ENCODE measurements at places on chromosomes 2 and 18.

DNA sequence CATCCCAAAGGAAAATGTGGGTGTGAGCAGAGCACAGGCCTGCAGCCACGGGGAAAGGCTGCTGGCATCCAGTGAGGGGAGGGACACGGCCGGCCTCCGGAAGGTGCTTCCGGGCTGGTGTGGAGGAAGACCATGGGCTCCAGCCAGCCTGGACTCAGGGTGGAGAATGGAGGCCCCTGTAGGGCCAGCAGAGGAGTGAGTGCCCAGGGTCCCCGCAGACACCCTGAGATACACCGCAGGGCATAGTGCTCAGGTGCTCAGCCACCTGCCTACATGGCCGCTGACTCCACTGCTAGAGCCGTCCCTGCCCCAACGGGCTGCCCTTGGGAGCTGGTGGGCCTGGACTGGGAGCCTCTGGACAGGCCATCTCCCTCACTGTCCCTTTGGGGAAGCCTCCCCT lies 28.5 kb upstream of the SNTG2 start:
- DNase-seq: no peak

DNA sequence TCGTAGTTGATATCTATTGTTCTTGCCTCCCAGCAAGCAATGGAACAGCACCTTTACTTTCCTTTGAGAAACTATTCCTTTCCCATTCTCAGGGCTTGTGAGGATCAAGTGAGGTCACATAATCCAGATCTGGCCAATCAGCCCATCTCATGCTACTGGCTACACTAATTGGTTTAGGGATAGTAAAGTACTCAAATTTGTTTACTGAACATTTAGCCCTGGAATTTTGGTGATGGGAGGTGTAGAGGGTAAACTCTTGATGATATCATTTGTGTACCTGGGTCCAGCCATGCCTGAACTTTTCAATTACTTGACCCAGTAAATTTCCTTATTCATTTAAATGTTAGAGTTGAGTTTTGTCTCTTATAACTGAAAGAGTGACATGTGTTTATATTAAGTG lies 195.8 kb upstream of the TNP1 start:
- no peak for DNase-seq

GRCh38 chr2:9165625-9166024 lies 41.0 kb upstream of the ASAP2 start:
- DNase-seq: no peak

DNA sequence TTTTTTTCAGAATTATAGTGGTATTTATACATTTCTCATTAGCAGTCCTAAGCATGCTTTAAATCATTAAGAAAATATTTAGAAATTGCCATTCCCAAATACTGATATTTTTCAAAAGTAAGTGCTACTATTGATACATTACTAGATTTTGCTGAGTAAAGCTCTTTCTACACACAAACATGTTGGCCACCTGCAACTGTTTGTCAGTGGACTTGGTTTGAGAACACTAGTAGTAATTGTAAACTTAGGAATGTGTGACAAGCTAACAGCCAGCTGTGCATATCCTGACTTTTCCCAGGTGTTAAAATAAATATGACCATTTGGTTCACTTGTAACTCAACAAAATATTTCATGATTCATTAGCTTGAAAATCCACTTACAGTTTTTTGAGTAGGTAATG lies 103.1 kb downstream of the MSTN start:
- no peak for DNase-seq

GRCh38 chr2:54906716-54907115 lies 143.5 kb downstream of the RTN4 start:
- no peak for DNase-seq

GRCh38 chr2:60735496-60736250 lies 20.4 kb upstream of the PAPOLG start:
- no peak for DNase-seq

- DNase-seq: no peak
Observed at GRCh38 chr2:227407591-227408151, 19.9 kb upstream of the SCYGR1 start.
